Stimulated activated CD4-positive, alpha-beta T cell treated with anti-CD3 and anti-CD28 coated beads, Interleukin-1b, Interleukin-23, amount 100 ng/mL, for 48 hours (primary cell): ENCODE measurements at places on chromosomes 6 and 20.

DNA sequence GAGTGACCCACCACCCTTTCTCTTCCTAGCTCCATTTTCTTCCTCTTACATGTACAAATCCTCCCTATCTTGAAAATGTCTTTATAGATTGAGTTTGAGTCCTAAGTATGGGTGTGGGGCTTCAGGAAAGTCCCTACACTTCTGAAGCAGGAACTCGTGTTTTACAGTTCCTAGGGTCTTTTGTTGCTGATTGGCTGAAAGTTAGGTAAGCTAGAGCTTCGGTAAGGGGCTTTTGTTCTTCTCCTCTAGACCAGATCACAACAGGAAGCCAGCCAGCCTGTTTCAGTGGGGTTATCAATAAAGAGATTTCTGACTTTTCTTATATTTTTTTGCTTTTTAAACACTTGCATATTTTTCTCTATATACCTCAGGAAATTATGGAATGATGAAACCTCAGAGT, 51.3 kb downstream of the CNR1 start:
- no peak for DNase-seq

- no peak for DNase-seq
Measured at GRCh38 chr6:76631622-76632021, 559.2 kb upstream of the IMPG1 start.

- DNase-seq, result no peak
Measured at GRCh38 chr20:24795436-24795835, 153.6 kb upstream of the CST7 start.

DNA sequence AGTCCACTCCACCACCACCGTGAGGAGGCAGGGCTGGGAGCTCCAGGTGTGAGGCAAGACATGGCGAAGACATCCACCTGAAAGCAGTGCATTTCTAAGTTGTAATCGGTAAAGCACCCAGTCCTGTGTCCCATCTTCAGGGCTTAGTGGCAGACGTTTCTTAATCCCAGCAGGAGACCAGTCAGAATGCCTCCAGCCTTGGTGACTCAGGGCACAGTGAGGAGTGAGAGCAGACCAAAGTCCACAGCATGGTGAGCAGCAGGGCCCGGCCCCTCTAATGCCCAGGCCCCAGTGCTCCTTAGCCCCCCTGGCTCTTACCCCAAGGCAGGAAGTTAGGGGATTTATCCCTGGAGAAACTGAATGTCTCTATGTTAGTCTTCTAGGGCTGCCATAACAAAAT, 183.9 kb downstream of the SYNDIG1 start:
- DNase-seq, result no peak

DNA sequence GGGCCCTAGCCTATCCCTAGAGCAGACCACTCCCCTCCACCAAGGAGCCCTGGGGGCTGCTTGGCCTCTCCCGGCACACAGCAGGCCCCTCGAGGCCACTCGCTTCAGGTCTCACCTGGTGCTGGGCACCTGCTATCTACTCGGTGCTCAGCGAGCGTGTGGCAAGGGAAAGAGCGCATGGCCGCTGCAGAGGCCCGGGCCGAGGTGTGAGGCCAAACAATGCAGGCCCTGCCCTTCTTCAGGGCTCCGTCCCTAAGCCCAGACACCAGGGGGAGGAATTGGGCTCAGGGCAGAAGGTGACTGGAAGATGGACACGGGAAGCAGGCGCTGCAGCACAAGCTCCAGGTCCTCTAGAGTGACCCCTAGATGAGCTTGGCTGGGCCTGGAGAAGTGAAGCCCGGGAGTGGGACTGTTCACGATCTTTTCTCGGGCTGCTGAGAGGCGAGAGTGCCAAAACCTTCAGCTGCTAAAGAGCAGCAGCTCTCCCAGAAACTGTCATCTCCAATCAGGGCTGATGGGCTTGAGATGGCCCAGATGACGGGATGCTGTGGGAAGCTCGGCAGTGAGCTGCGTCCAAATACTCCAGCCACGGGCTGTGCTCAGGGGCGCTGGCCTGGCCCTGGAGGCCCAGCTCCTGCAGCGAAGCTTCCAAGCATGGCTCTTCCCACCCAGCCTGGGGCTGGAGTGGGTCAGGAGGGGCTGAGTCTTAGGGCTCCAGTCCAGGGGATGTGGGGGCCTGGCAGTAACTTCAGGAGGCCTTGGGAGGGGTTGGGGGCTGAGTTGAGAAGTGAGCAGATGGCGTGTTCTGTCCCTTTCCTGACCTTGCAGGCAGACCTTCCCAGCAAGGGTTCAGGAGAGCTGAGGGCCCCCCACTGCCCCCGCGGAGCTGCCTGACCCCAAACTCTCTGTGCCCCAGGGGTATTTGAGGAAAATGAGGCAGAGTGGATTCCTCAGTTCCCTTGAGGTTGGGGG, 43.7 kb downstream of the APCDD1L start:
- DNase-seq, result no peak

DNA sequence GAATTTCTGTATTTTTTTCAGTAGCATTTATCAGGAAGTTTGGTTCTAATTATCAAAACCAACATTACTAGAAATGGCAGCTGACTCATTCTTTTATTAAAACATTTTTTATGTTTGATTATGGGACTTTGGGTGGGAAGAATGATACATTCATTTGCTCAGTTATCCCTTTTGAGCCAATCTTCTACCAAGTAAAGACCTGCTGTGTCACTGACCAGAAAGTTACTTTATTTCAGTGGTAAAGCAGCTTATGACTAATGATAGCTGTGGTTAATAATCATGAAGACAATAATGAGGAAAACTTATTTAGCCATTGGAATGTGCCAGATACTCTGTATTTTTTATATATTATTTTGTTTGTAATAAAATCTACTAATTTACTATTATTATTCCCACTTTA, 142.3 kb downstream of the FARS2 start:
- no peak for DNase-seq

- no peak for DNase-seq
Measured at GRCh38 chr6:170139531-170139930, 151.3 kb downstream of the DLL1 start.

DNA sequence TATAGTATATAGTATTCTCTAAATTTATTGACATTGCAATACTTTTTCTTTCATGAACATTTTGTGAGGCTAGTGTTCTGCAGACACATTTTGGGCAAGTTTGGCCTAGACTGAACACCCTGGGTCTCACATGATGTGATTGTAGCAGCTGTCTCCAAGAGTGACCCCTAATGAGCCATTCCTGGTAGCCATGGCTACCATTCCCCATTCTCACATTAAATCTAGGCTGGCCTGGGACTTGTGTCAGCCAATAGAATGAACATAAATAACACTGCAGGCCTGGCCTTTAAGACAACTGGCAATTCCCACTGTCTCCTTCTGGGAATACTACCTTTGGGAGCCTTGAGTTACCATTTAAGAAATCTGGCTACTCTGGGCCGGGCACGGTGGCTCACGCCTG, 38.0 kb upstream of the TASP1 start:
- DNase-seq, result no peak

DNA sequence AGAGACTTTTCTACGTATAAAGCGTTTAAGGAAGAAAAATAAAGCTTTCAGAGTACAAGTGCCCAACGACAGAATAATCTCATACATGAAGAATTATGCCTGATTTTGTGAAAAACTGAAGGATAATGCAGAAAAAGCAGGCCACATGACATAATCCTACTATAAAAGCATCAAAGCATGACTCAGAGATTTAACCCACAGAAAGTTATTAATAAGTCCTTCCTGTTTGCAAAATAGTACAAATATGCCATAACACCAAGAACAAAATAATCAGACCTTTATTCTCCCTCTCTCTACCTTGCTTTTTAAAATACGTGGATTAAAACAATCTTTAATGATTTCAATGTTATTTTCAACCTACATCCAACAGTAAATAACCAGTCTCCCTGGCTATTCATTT, 118.6 kb upstream of the BCLAF1 start:
- DNase-seq, result no peak

DNA sequence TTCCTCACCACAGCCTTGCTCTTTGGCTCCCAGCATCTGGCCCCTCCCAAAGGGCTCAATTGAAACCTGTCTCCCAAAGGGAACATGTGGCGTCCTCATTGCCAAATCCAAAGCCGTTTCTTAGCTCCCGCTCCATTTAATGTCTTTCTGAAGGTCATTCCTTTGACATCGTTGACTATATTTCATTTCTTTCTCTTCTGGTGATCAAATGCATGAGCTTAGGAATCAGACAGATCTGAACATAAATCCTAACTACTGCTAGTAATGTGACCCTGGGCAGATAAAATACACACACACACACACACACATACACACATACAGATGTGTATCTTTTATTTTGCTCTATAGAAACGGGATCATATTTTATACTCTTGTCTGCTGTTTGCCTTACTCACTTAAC, 964.7 kb upstream of the FLRT3 start:
- DNase-seq, result no peak

GRCh38 chr6:140316966-140317365, 942.5 kb upstream of the CITED2 start:
- no peak for DNase-seq

- DNase-seq, result no peak
Measured at GRCh38 chr20:1324598-1325172, 4.3 kb downstream of the SDCBP2 start.
